ENCODE measurements at places on chromosomes 4 and X. TPM values are rescaled to one million over a fixed set of nuclear protein-coding genes. Genes with fewer than 3 reads are reported as not detected.

GRCh38 chr4:7055111-7055989 is 12.2 kb downstream of the TADA2B start:
- no peaks in the 10 kb centered on the region for H3K27me3 ChIP-seq
- H3K27ac ChIP-seq: no peak overlapping the region
- H3K4me1 ChIP-seq: peaks cover 2% of the 10 kb centered on the region
- peaks cover 16% of the 10 kb centered on the region for H3K36me3 ChIP-seq

- no peaks in the 10 kb centered on the region for H3K4me1 ChIP-seq
- H3K36me3 ChIP-seq: peaks cover 17% of the 10 kb centered on the region
- no peak overlapping the region for H3K4me3 ChIP-seq
- DNase-seq: no peak
These were observed 18.8 kb downstream of the SRD5A3 start for GRCh38 chr4:55364691-55365344.

VGLL1 gene
- 14.6 TPM for total RNA-seq

DNA sequence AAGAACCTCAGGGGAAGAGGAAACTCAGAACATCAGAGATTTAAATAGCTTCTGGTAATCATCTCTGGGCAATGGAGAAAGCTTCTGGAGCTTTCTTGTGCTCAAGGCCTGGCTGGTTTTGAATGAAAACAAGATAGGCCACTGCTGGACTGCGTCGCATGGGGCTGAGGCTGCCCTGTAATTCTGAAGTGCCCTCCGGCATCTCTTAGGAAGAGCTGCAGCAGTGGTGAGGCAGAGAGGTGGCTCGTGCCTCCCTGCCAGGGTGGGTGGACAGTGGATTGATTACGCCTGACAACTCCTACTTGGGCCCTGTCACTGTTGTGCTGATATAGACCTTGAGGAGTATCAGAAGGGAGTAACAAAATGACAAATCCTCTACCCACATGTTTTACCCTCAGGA is 279.7 kb downstream of the NR3C2 start:
- H3K27ac ChIP-seq: peak overlapping the region; percentile 67
- H3K27me3 ChIP-seq: no peaks in the 10 kb centered on the region
- no peaks in the 10 kb centered on the region for H3K36me3 ChIP-seq

GRCh38 chrX:153968754-153969124 is 2.9 kb downstream of the HCFC1 start:
- H3K36me3 ChIP-seq: no peaks in the 10 kb centered on the region
- peak overlapping the region; percentile 100 for H3K4me3 ChIP-seq
- H3K27me3 ChIP-seq: no peaks in the 10 kb centered on the region
- peaks cover 46% of the 10 kb centered on the region for H3K4me1 ChIP-seq

GRCh38 chrX:149522916-149523315 is 17.8 kb upstream of the IDS start:
- H3K4me3 ChIP-seq: no peak overlapping the region
- no peak overlapping the region for H3K27ac ChIP-seq
- peaks cover 7% of the 10 kb centered on the region for H3K4me1 ChIP-seq
- DNase-seq: no peak
- peaks cover 2% of the 10 kb centered on the region for H3K27me3 ChIP-seq

- H3K36me3 ChIP-seq: no peaks in the 10 kb centered on the region
- no peaks in the 10 kb centered on the region for H3K27me3 ChIP-seq
- peaks cover 37% of the 10 kb centered on the region for H3K4me1 ChIP-seq
- H3K4me3 ChIP-seq: no peak overlapping the region
- H3K27ac ChIP-seq: no peak overlapping the region
- DNase-seq: no peak
These were observed 58.4 kb upstream of the SORBS2 start for GRCh38 chr4:185870366-185870765.

GRCh38 chr4:97587912-97588311 is 555.4 kb downstream of the STPG2 start:
- DNase-seq: no peak
- no peaks in the 10 kb centered on the region for H3K27me3 ChIP-seq
- H3K4me3 ChIP-seq: no peak overlapping the region
- no peaks in the 10 kb centered on the region for H3K36me3 ChIP-seq

GRCh38 chr4:103400405-103400804 is 202.3 kb upstream of the CENPE start:
- no peak overlapping the region for H3K4me3 ChIP-seq
- peaks cover 2% of the 10 kb centered on the region for H3K4me1 ChIP-seq
- DNase-seq: no peak

AWAT1 gene
- total RNA-seq: not detected

DNA sequence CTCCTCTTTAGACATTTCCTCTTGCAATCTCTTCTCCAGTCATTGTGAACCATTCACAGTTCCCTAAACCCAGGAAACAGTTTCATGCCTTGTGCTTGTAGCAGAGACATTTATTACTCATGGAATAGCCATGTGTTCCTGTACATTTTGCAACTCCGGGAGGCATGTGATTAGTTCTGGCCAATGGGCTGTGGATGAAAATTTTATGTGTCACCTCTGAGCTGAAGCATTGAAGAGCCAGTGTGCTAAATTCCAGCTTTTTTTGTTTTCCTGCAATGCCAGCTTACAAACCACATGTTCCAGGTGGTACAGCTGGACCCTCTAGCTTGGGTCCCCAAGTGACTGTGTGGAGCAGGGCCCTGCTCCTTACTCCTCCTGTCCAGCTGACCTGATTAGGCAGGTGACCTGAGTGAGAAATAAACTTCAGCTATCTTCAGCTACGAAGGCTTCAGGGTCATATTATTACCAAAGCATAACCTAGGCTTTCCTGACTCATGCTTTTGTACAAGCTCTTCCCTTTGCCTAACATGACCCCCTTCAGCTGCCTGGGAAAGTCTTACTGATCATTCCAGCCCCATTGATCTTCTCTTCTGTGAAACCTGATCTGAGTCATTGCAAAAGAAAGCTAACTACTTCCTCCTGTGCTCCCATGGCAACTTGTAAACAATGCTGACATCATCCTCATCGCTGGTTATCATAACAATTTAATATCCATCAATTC is 200.4 kb downstream of the PTTG2 start:
- H3K36me3 ChIP-seq: no peaks in the 10 kb centered on the region
- H3K27ac ChIP-seq: peak overlapping the region; percentile 59
- DNase-seq: no peak
- H3K4me3 ChIP-seq: no peak overlapping the region

SLC10A7 gene
- 15.9 TPM for total RNA-seq

GRCh38 chr4:151202381-151202780 is 74.6 kb upstream of the PRSS48 start:
- no peak overlapping the region for H3K4me3 ChIP-seq
- no peaks in the 10 kb centered on the region for H3K27me3 ChIP-seq
- peaks cover 52% of the 10 kb centered on the region for H3K4me1 ChIP-seq
- H3K27ac ChIP-seq: peak overlapping the region; percentile 96

DNA sequence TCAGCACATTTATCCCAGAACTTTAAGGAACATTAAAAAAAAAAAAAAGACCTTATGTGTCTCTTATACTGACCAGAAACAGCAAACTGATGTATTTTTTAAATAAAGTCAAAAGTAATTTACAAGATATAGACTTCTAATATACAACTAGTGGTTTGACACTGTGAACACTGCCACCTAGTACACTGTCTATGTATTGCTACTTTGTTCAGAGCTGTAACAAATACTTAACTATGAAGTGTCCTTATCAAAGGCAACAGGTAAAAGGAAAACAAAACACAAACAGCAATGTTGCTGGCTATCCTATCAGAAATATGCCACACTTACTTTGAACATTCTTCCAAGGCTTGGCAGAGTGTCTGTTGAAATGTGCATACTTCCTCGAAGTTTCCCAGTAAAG is 60.4 kb downstream of the CD40LG start:
- H3K27me3 ChIP-seq: no peaks in the 10 kb centered on the region
- no peak overlapping the region for H3K27ac ChIP-seq
- no peaks in the 10 kb centered on the region for H3K36me3 ChIP-seq
- no peak for DNase-seq

GRCh38 chr4:144384408-144384807 is 243.9 kb upstream of the GYPA start:
- H3K4me3 ChIP-seq: no peak overlapping the region
- DNase-seq: no peak
- H3K36me3 ChIP-seq: peaks cover 13% of the 10 kb centered on the region
- H3K27me3 ChIP-seq: no peaks in the 10 kb centered on the region
- H3K27ac ChIP-seq: no peak overlapping the region

GRCh38 chrX:791479-792034 is 161.0 kb downstream of the SHOX start:
- H3K4me3 ChIP-seq: no peak overlapping the region
- H3K4me1 ChIP-seq: peaks cover 11% of the 10 kb centered on the region
- H3K27me3 ChIP-seq: peaks cover 53% of the 10 kb centered on the region
- H3K36me3 ChIP-seq: no peaks in the 10 kb centered on the region
- no peak for DNase-seq

DNA sequence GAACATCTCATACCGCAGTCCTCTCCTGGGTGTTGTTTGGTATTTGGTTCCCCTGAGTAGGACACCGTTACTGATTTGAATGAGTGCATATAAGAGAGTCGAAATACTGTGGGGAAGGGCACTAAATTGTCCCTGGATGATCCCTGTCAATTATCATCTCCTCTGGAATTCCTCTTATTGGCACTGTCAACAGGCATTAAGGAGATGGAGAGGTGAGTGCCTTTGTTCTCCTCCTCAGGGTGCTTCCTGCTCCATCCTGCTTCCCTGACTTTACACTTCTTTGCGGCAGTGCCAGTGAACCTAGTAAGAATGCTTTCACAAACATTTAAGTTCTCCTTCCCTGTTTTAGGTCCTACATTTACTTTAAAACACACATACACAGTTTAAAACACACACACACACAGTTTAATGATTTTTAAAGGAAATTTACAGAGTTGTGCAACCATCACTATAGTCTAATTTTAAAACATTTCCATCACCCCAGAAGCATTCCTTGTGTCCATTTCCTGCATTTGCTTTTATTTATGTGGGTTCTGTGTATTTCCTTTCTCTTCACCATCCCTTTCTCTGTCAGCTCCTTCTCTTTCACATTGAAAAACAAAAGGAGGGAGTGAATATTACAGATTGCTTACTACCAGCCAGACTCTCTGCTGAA is 20.9 kb upstream of the ZRSR2 start:
- DNase-seq: no peak
- peaks cover 24% of the 10 kb centered on the region for H3K36me3 ChIP-seq
- no peak overlapping the region for H3K4me3 ChIP-seq
- H3K27me3 ChIP-seq: no peaks in the 10 kb centered on the region

DNA sequence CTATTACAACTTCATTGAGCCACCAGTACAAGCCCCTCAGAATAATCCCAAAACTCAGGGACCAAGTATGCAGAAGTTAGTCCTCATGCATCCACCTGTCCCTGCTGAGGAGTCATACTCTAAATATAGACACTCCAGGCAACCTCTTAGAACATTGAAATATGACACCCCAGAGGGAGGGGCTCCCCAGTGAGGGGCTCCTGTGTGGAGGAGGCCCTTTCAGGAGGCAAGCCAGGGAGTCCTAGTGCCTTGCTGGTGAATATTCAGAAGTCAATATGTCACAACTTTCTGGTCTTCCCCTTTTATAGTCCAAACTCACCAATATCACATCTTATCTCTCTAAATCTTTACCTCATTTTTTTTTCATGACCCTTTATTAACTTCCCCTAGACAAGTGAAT is 1.6 kb upstream of the ARMCX6 start:
- H3K36me3 ChIP-seq: peaks cover 5% of the 10 kb centered on the region
- H3K4me3 ChIP-seq: peak overlapping the region; percentile 7
- H3K27me3 ChIP-seq: no peaks in the 10 kb centered on the region

GRCh38 chrX:38220024-38220414 is 652 bp downstream of the SRPX start:
- DNase-seq: no peak
- peaks cover 37% of the 10 kb centered on the region for H3K27me3 ChIP-seq
- peaks cover 1% of the 10 kb centered on the region for H3K4me1 ChIP-seq
- no peaks in the 10 kb centered on the region for H3K36me3 ChIP-seq
- no peak overlapping the region for H3K27ac ChIP-seq

RAB28 gene
- total RNA-seq: 18.9 TPM

KLB gene
- total RNA-seq: not detected

- DNase-seq: peak; percentile 70
- H3K27ac ChIP-seq: no peak overlapping the region
- H3K36me3 ChIP-seq: peaks cover 5% of the 10 kb centered on the region
- no peaks in the 10 kb centered on the region for H3K27me3 ChIP-seq
These were observed 88.6 kb downstream of the PALLD start for GRCh38 chr4:168585168-168586091.

- peaks cover 4% of the 10 kb centered on the region for H3K4me1 ChIP-seq
- no peak overlapping the region for H3K27ac ChIP-seq
- no peak for DNase-seq
- no peak overlapping the region for H3K4me3 ChIP-seq
These were observed 552.3 kb downstream of the PCDH7 start for GRCh38 chr4:31272331-31273061.

- peaks cover 6% of the 10 kb centered on the region for H3K4me1 ChIP-seq
- peak overlapping the region; percentile 59 for H3K27ac ChIP-seq
- H3K4me3 ChIP-seq: no peak overlapping the region
- peaks cover 2% of the 10 kb centered on the region for H3K36me3 ChIP-seq
These were observed 35.4 kb upstream of the SPON2 start for GRCh38 chr4:1207603-1208265.

- H3K36me3 ChIP-seq: no peaks in the 10 kb centered on the region
- no peak overlapping the region for H3K27ac ChIP-seq
- peaks cover 2% of the 10 kb centered on the region for H3K27me3 ChIP-seq
- no peak for DNase-seq
These were observed 71.3 kb downstream of the HTRA3 start for GRCh38 chr4:8340781-8341241.

DNA sequence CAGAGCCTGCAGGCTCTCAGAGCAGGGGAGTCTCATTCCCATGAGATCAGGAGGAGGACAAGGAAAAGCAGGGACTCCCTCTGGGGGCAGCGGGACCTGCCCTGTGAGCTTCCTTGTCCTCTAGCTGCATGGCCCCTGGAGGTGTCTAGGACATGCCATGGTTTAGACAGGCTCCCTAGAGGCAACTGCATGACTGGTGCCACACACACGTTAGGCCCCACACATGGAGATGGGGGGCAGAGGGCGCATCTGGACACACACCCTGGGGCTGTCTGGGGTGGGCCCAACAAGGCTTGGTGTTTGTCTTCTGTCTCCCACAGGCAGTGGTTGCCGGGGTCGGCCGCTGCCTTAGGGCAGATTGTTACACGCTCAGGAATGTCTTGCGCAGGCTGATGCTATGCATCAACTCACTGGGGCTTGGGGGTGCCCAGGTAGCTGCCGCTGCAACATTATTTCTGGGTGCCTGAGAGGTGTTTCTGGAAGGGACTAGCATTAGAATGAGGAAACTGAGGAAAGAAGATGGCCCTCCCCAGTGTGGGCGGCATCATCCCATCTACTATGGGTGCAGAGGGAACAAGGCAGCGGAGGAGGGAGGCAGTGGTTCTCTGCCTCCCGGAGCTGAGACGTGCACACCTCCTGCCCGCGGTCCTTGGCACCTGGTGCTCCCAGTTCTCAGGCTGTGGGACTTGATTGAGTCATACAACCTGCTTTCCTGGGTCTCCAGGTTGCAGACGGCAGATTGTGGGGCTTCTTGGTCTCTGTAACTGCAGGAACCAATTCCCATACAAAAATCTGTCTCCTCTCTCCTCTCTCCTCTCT is 32.1 kb upstream of the GPR78 start:
- H3K36me3 ChIP-seq: no peaks in the 10 kb centered on the region
- peak; percentile 54 for DNase-seq
- H3K4me1 ChIP-seq: peaks cover 20% of the 10 kb centered on the region
- no peak overlapping the region for H3K4me3 ChIP-seq
- no peaks in the 10 kb centered on the region for H3K27me3 ChIP-seq
- peak overlapping the region; percentile 11 for H3K27ac ChIP-seq

- H3K4me3 ChIP-seq: no peak overlapping the region
- DNase-seq: no peak
- no peak overlapping the region for H3K27ac ChIP-seq
- H3K27me3 ChIP-seq: no peaks in the 10 kb centered on the region
- no peaks in the 10 kb centered on the region for H3K36me3 ChIP-seq
These were observed 24.6 kb upstream of the LRBA start for GRCh38 chr4:151039733-151040132.

- no peaks in the 10 kb centered on the region for H3K27me3 ChIP-seq
- peak overlapping the region; percentile 39 for H3K27ac ChIP-seq
- H3K4me1 ChIP-seq: peaks cover 53% of the 10 kb centered on the region
- DNase-seq: no peak
- no peaks in the 10 kb centered on the region for H3K36me3 ChIP-seq
These were observed 474.7 kb downstream of the SPRY1 start for GRCh38 chr4:123871341-123871740.

SPACA5 gene
- not detected for total RNA-seq

Data from mesothelial cell of epicardium (in vitro differentiated cells).